ENCODE measurements at places on chromosomes 2 and 18. TPM values are rescaled to one million over a fixed set of nuclear protein-coding genes. Genes with fewer than 3 reads are reported as not detected.
A peak's percentile ranks its signal among the peaks of the same experiment; 100 is the strongest.

CYBRD1 gene
- total RNA-seq: 49.7 TPM

MAP3K19 gene
- not detected for total RNA-seq

ARHGAP28 gene
- total RNA-seq: 1.9 TPM

SGO2 gene
- total RNA-seq: 22.9 TPM

MDH1B gene
- 0.42 TPM for total RNA-seq

GRCh38 chr2:30355306-30355705 lies 91.7 kb upstream of the LCLAT1 start:
- DNase-seq: no peak

GRCh38 chr18:14945984-14946383 lies 198.0 kb downstream of the ANKRD30B start:
- DNase-seq: no peak

DNA sequence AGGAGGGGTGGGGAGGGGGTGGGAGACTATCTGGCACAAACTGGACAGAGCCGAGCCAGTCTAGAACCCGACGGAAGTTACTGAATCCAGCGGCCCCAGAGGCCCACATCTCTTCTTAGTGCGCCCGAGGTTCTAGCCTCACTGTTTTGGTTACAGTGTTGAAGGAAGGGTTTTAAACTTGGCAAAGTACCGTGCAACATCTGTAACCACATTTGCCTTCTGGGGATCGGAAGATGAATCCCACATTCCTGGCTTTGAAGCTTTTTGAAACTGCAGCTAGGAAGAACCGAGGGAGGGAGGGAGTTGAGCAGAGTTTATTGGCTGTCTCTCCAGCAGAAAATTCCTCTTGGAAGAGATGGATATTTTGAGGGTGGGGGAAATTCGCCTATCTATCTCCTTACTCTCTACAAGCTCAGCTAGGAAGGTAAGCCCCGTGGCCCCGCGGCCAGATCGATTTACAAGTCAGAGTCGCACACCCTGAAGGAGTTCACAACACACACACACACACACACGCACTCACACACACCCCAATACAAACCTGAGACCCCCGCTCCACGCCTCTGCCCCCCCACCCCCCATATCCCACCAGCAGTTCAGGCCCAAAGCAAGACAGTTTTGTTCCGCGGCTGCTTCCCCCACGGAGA lies 1.0 kb downstream of the ACVR1 start:
- DNase-seq: peak; percentile 59

GRCh38 chr18:54296062-54296461 lies 26.7 kb downstream of the POLI start:
- no peak for DNase-seq

GRCh38 chr2:202017940-202018339 lies 15.7 kb upstream of the FZD7 start:
- no peak for DNase-seq

DNA sequence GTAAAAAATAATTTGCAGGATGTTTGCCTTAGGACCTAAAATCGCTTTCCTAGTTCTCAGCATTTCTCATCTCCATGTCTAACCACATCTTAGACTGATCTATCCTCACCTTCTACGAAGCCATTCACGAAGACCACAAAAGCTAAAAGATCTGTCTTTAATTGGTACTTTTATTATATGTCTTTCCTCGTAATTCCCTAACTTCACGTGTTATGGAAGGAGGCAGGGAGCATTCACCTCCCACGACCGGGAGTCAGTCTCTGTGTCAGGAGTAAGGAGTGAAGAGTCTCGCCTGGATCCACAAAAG lies 1.6 kb downstream of the DLGAP1 start:
- DNase-seq: no peak

- no peak for DNase-seq
Observed at GRCh38 chr2:134227666-134228065, 26.2 kb upstream of the MGAT5 start.
